ENCODE measurements at places on chromosomes 3 and 15. TPM values are rescaled to one million over a fixed set of nuclear protein-coding genes. Genes with fewer than 3 reads are reported as not detected.
A peak's percentile ranks its signal among the peaks of the same experiment; 100 is the strongest.

- H3K4me1 ChIP-seq: no peaks in the 10 kb centered on the region
- no peak overlapping the region for H3K4me3 ChIP-seq
- no peaks in the 10 kb centered on the region for H3K36me3 ChIP-seq
- no peak for DNase-seq
Measured at GRCh38 chr3:54541369-54541768, 386.5 kb downstream of the LRTM1 start.

GRCh38 chr3:179943117-179943880 lies 93.4 kb downstream of the PEX5L start:
- no peak overlapping the region for H3K27ac ChIP-seq
- no peaks in the 10 kb centered on the region for H3K36me3 ChIP-seq
- no peak overlapping the region for H3K4me3 ChIP-seq
- DNase-seq: no peak
- no peaks in the 10 kb centered on the region for H3K4me1 ChIP-seq
- H3K27me3 ChIP-seq: no peaks in the 10 kb centered on the region

GRCh38 chr3:107184375-107184774 lies 192.9 kb upstream of the CCDC54 start:
- no peak for DNase-seq
- H3K27ac ChIP-seq: no peak overlapping the region

DNA sequence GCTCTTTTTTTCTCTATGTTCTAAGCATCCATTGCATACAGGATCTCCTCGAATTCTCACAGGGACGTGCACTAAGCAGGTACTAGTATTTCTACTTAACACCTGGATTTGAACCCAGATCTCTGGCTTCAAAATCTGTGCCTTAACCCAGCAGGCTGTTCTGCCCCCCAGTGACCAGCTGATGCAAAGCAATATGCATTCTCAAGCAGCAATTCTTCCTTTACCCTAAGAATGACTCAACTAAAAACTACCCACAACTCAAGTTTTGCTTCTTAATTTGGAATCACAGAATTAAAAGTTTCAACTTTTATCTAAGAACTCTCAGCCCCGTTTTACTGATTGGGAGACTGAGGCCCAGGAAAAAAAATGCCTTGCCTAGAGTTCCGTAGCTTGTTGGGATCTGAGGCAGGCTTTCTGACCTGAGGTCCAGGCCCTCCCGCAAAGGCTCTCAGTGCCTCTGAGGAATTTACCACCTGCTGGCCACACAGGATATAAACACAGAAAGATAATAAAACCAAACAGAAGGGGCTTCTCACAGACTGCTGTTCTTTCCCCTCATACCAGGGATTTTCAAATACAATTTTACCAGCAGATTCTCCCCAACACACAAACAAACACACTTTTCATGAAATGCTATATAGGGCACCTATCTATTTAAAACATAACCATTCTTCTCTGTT lies 115.4 kb upstream of the RAD18 start:
- no peaks in the 10 kb centered on the region for H3K27me3 ChIP-seq
- H3K4me1 ChIP-seq: no peaks in the 10 kb centered on the region
- peak; percentile 9 for DNase-seq
- no peak overlapping the region for H3K27ac ChIP-seq
- H3K36me3 ChIP-seq: no peaks in the 10 kb centered on the region

DNA sequence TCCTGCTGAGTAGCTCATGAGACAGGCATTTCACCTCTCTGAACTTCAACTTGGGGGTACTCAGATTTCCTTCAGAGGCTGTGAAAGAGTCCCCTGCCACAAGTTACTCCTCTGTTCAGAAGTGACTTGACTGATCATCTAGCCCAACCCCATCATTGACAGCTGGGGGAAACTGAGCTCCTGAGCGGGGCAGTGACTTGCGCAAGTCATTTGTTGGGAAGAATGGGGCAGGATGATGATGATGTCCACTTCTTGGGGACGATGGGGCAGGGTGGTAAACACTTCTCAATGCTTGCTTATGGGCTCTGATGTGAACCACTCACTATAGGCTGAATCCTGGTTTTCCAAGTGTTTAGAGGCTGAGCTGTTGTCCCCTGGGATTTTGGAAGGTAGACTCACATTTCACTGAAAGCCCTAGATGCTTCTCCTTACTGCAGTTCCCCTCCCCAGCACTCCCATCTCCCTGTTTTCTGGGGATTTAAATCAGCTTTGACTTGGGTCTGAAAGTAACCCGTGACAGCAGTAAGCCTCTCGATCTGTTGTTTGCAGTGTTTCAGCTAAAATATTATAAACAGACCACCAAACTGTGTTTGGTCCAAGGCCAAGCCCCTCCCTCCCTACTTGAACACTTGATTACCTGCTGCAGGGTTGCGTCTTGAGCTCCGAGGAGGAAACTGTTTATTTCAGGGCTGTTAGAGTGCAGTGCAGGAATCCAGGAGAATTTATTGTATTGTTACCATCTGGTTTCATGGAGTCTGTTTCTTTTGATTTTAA lies 25.1 kb downstream of the SMAD3 start:
- H3K36me3 ChIP-seq: peaks cover 63% of the 10 kb centered on the region
- no peak overlapping the region for H3K27ac ChIP-seq
- peaks cover 33% of the 10 kb centered on the region for H3K4me1 ChIP-seq
- H3K27me3 ChIP-seq: no peaks in the 10 kb centered on the region
- H3K4me3 ChIP-seq: no peak overlapping the region
- DNase-seq: no peak

DNA sequence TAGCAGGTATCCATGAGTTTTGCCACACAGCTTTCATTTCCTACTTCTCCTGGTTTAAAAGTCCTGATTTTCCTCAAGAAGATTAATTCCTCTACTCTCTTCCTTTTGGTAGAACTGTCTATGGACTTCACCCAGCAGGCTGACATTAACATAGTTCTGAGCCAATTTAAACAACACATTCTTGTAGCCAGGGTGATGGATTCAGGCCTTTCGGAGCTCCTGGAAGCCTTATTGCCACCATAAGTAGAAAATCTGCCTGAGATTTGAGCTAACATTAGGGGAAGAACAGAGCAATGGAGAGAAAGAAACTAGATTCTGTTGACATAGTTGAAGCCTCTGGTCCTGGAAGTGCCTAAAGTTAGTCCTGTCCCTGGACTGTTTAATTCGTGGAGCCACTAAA lies 449.8 kb downstream of the TAFA4 start:
- no peaks in the 10 kb centered on the region for H3K4me1 ChIP-seq
- no peaks in the 10 kb centered on the region for H3K36me3 ChIP-seq
- no peak overlapping the region for H3K27ac ChIP-seq
- H3K4me3 ChIP-seq: no peak overlapping the region
- H3K27me3 ChIP-seq: no peaks in the 10 kb centered on the region

DNA sequence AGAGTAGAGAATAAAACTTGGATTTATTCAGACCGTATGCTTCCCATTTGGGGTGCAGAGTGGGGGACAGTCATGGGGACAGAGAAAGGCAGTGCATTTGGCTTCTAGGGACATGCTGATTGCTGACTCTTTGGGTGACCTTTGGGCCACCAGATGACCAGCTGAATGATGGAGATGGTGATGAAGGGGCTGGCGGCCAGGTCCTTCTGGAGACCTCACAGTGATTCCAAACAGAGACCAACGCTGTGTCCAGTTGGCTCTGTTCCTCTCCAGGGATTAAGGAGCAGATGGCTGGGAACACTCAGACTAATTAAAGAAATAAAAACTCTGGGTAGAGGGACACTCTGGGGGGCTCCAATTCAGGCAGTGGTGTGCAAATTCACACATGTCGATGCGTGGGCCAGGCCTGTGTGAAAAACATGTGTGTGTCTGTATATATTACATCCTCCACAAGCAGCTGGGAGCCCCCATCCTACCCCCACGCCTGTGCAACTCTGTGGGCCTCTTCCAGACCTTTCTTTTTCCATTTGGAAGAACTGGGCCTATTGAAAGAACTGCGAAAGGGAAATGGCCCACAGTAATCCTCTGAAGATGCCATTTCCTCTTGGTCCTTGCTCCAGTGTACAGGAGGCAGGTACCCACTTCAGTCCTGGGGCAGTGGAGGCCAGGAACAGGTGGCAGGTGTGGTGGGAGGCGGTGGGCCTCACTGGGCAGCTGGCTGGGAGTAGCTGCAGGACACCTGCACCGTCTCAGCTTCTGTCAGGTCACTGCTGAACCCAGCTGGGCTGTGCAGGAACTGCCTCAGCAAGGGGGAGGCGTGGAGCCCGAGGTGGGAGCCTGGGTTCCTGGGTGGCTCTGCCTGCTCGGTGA lies 8.9 kb downstream of the XIRP1 start:
- no peaks in the 10 kb centered on the region for H3K36me3 ChIP-seq
- H3K4me3 ChIP-seq: no peak overlapping the region
- DNase-seq: no peak
- H3K4me1 ChIP-seq: peaks cover 28% of the 10 kb centered on the region
- peaks cover 4% of the 10 kb centered on the region for H3K27me3 ChIP-seq

DNA sequence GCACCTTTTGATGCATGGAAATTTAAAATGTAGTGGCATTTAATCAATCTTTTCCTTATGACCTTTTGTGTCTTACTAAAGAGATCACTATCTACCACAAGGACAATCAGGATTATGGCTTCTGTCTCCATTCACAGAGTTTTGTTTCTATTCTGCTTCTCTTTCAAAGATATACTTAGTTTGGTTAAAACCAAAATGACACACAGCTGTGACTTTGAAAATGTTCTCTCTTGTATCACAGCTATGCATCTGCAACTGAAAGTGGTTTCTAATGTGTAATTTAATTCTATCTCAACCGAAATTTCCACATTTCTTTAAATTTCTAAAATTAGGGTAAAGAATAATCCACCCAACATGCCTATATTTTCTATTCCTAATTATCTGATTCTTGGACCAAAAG lies 27.7 kb downstream of the HLTF start:
- no peak overlapping the region for H3K4me3 ChIP-seq
- H3K27ac ChIP-seq: no peak overlapping the region
- H3K27me3 ChIP-seq: no peaks in the 10 kb centered on the region
- no peaks in the 10 kb centered on the region for H3K4me1 ChIP-seq
- peaks cover 33% of the 10 kb centered on the region for H3K36me3 ChIP-seq

DNA sequence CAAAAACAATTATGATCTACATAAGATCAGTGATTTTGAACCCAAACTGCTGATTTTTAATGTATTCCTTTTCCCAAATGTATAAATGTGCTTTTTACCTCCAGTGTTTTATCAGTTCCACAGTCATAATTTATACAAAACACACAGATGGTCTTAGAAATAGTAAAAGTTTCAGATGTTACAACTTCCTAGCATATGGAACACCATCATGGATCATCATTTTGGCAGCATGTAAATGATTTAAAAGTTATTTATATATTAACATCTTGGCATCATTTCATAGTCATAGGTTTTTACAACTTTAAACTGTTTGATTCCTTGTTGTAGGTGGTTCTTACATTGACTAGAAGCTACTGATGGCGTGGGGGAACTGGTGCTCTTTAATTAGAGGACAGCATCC lies 1025.3 kb downstream of the ROBO1 start:
- H3K27ac ChIP-seq: no peak overlapping the region
- no peaks in the 10 kb centered on the region for H3K27me3 ChIP-seq
- no peak overlapping the region for H3K4me3 ChIP-seq
- H3K36me3 ChIP-seq: peaks cover 16% of the 10 kb centered on the region
- no peak for DNase-seq
- no peaks in the 10 kb centered on the region for H3K4me1 ChIP-seq

GRCh38 chr3:124745756-124746155 lies 15.5 kb downstream of the UMPS start:
- H3K27me3 ChIP-seq: no peaks in the 10 kb centered on the region
- no peak overlapping the region for H3K27ac ChIP-seq
- H3K4me1 ChIP-seq: no peaks in the 10 kb centered on the region
- peaks cover 10% of the 10 kb centered on the region for H3K36me3 ChIP-seq
- no peak overlapping the region for H3K4me3 ChIP-seq

DNA sequence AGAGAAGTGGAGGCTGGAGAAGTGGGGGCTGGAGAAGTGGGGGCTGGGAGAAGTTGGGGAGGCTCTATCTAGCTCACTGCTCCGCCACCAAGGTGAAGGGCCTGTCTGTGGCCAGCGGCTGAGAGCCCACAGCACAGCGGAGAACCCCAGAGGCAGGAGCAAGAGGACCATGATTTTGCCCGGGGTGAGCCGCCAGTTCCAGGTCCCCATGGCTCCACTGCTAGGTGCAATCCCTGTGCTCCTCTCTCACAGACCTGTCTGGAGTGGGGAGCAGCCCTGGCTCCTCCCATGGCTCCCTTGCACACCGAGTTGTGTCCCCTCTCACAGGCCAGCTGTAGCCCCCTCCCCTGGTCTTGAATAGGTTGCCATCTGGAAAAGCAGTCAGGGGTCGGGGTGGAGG lies 4.7 kb upstream of the NRROS start:
- H3K4me1 ChIP-seq: peaks cover 42% of the 10 kb centered on the region
- no peak overlapping the region for H3K27ac ChIP-seq
- H3K27me3 ChIP-seq: peaks cover 7% of the 10 kb centered on the region
- DNase-seq: no peak
- H3K4me3 ChIP-seq: no peak overlapping the region

GRCh38 chr3:133162265-133162664 lies 124.1 kb downstream of the TMEM108 start:
- DNase-seq: no peak
- no peaks in the 10 kb centered on the region for H3K36me3 ChIP-seq
- no peak overlapping the region for H3K4me3 ChIP-seq
- no peaks in the 10 kb centered on the region for H3K4me1 ChIP-seq

DNA sequence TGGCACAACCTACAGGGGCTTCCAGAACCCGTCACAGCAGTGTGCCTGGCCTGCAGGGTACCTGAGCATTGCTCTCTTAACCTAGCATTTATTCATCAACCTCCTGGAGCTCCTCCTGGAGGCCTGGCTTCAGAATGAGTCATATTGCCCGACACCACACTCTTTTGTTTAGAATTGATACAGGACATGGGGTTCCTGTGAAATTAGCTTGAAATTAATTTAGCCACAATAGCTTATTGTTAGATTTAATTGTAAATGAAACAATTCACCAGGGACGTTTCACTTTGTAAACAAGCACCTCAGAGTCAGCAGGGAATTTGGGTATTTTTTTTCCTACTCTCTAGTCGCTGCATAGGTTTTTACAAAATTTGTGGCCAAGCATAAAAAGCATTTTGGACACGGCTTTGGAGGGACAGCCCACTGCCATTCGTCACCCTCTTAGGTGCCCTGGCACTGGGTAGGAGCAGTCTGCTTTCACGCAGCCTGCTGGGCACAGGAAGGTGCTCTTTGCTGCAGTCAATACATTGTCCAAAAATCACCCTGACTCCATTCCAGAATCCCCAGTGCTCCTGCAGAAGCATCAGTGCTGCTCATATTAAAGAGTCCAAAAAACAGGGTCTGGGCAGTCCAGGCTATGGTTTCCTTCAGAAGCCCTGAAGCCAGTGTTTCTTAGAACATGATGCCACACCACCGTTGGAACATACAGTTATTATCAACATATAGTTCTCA lies 60.8 kb upstream of the MEF2A start:
- peaks cover 2% of the 10 kb centered on the region for H3K27me3 ChIP-seq
- H3K36me3 ChIP-seq: no peaks in the 10 kb centered on the region
- H3K27ac ChIP-seq: no peak overlapping the region
- no peak overlapping the region for H3K4me3 ChIP-seq
- peaks cover 61% of the 10 kb centered on the region for H3K4me1 ChIP-seq
- DNase-seq: peak; percentile 25

- H3K27me3 ChIP-seq: no peaks in the 10 kb centered on the region
- H3K27ac ChIP-seq: no peak overlapping the region
- H3K4me3 ChIP-seq: no peak overlapping the region
- no peaks in the 10 kb centered on the region for H3K4me1 ChIP-seq
Measured at GRCh38 chr3:127002195-127003174, 19.6 kb downstream of the PLXNA1 start.

GRCh38 chr3:143731776-143732175 lies 116.5 kb downstream of the SLC9A9 start:
- no peak overlapping the region for H3K27ac ChIP-seq
- no peak overlapping the region for H3K4me3 ChIP-seq
- no peaks in the 10 kb centered on the region for H3K36me3 ChIP-seq
- no peak for DNase-seq
- H3K27me3 ChIP-seq: no peaks in the 10 kb centered on the region
- no peaks in the 10 kb centered on the region for H3K4me1 ChIP-seq

The AGBL1 gene
- total RNA-seq: not detected

The CD80 gene
- total RNA-seq: not detected

The ATRIP gene
- total RNA-seq: 11.4 TPM

The SLC2A2 gene
- total RNA-seq: 19.5 TPM

The SNTN gene
- total RNA-seq: not detected

The GUCA1C gene
- total RNA-seq: not detected
